ENCODE measurements at places on chromosomes 1 and 21.

DNA sequence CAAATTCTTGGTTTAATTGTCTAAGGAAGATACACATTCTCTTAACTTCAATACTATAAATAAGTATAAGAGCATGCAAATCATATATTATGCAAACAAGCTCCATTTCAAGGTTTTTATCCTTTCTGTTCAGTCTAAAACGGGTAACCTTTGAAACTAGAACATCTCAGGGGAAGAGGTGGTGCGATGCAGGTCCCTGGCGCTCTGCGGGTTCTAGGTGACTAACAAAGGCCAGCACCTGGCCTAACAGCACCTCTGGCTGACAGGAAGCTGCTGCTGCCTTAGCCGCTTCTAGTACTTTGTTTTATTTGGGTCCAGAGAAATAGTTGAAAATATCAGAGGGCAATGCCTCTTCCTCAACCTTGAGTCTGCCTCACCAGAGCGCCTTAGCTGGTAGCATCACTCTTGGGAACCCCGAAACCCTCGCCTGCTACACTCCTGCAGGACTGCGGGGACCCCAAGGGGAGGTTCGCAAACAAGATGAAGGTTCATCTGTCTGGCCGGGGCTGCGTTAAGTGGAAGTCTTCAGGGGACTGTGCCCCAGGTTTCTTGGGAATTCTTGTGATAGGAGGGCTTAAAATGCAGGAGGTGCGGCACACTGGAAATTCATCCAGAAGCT, 45.5 kb downstream of the PRDM15 start:
- H3K27ac ChIP-seq: no peak overlapping the region
- peaks cover 38% of the 10 kb centered on the region for H3K36me3 ChIP-seq
- DNase-seq: no peak
- no peaks in the 10 kb centered on the region for H3K4me1 ChIP-seq
- no peak overlapping the region for H3K4me3 ChIP-seq

GRCh38 chr21:30233228-30234020, 17.5 kb upstream of the CLDN8 start:
- no peak for DNase-seq
- no peaks in the 10 kb centered on the region for H3K36me3 ChIP-seq
- no peaks in the 10 kb centered on the region for H3K4me1 ChIP-seq
- no peak overlapping the region for H3K4me3 ChIP-seq
- no peak overlapping the region for H3K27ac ChIP-seq
- no peaks in the 10 kb centered on the region for H3K27me3 ChIP-seq

- H3K27me3 ChIP-seq: no peaks in the 10 kb centered on the region
- H3K4me3 ChIP-seq: no peak overlapping the region
- no peak for DNase-seq
- H3K36me3 ChIP-seq: no peaks in the 10 kb centered on the region
Measured at GRCh38 chr1:56095696-56096665, 483.4 kb downstream of the PLPP3 start.

DNA sequence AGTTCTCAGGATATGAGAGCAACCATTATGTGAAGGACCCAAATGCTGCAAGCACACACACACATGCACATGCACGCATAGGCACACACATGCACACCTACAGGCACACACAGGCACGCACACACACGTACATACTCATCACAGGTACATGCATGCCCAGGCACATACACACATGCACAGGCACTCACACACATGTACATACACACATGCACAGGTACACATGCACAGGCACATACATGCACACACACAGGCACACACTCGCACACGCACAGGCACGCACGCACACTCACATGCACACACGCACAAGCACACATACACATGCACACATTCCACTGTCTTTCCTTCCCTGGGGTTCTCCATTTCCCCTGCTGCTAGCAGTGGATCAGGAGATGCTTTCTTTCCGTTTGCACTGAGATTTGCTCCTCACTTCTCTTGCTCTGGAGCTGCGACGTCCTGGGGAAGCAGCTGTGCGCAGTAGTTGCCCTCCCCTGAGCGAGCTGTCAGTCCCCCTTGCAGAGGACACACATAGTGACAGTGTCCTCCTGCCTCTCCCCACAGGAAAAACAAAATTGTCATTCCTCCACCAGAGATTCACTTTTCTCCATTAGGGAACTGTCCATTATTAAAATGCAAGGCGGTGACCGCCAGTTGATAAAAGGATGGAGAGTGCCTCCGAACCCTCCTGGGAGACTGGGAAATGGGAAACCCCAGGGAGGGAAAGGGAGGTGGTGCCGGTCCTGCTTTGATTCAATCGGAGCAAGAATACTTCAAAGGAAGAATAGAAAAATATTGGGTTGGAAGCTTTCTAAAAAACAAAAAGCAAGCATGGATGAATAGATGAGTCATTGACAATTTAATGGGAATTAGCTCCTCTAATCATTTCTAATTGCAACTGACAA, 69.5 kb downstream of the WDR4 start:
- H3K27ac ChIP-seq: no peak overlapping the region
- DNase-seq: no peak
- H3K4me3 ChIP-seq: no peak overlapping the region
- no peaks in the 10 kb centered on the region for H3K27me3 ChIP-seq

- peaks cover 6% of the 10 kb centered on the region for H3K36me3 ChIP-seq
- H3K27me3 ChIP-seq: no peaks in the 10 kb centered on the region
- no peaks in the 10 kb centered on the region for H3K4me1 ChIP-seq
- no peak for DNase-seq
- no peak overlapping the region for H3K4me3 ChIP-seq
Measured at GRCh38 chr1:227778401-227778947, 37.0 kb upstream of the PRSS38 start.

- DNase-seq: no peak
- H3K4me1 ChIP-seq: no peaks in the 10 kb centered on the region
- no peak overlapping the region for H3K4me3 ChIP-seq
- no peak overlapping the region for H3K27ac ChIP-seq
- H3K27me3 ChIP-seq: no peaks in the 10 kb centered on the region
Measured at GRCh38 chr1:225835856-225836255, 25.9 kb downstream of the EPHX1 start.
